ENCODE measurements at places on chromosomes 7 and 10.

DNA sequence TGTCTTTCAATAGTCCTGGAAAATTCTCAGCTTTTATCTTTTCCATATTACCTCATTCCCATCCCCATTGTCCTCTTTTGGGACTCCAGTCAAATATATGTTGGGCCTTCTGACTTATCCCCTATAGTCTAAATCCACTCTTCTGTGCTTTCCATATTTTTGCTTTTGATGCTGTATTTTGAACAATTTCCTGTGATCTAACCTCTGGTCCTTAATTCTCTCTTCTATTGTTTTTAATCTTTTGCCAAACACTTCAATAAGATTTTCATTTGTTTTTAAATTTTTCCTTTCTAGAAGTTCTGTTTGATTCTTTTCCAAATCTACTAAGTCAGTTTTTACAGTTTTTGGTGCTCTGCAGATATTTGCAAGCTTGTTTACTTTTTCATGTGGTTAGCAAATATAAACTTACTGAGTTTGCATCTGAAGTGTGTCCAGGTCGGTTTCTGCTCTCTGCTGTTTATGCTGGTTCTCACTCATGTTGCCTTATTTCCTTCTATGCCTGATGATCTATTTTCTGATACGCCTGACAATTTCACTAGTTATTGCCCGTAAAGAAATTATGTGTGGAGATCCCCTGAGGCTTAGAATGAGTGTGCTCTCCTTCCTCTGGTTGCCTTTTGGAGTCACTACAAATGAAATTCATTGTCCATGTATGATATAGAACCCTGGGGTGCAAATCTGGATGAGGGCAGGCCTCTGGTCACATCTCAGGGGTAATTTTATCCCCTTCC is 110.4 kb downstream of the RBM20 start:
- no peak for DNase-seq

- no peak for DNase-seq
Observed at GRCh38 chr10:109029870-109030269, 893.4 kb downstream of the XPNPEP1 start.

GRCh38 chr7:70242826-70243225 is 644.6 kb downstream of the AUTS2 start:
- no peak for DNase-seq

GRCh38 chr10:111204838-111205237 is 128.0 kb downstream of the ADRA2A start:
- DNase-seq, result no peak

All from NCI-H1694 treated with DMSO at 0.1 percent for 48 hours (cell line).